ENCODE measurements at places on chromosomes 5 and 9.

DNA sequence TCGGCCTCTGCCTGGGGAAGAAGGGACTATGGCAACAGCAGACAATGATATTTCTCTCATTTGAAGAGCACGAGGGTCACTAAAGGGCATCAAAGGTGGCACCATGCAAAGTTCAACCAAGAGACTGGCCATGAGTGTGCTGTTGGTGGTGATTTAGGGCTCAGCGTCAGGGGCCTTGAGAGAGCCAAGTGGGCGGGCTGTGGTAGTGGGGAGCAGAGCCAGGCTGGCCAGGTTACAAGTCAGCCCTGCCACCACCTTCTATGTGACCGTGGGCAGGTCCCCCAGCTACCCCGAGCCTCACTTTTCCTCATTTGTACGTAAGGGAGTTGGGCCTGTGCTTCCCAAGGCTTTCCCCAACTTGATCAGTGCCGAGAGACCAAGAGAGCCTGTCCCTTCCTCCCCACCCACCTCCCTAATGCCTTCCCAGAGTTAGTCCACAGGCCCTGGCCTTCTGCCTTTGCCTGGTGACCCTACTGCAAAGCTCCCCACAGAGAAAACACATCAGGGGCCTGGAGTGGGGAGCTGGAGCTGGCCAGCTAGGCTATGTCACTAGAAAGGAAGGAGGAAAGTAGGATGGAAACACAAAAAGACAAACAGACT is 104.3 kb downstream of the PDE6A start:
- DNase-seq = no peak

- DNase-seq = no peak
These were observed 189.5 kb upstream of the SNX2 start for GRCh38 chr5:122585371-122585770.

- DNase-seq = no peak
These were observed 702.8 kb downstream of the SEMA5A start for GRCh38 chr5:8842971-8843551.

DNA sequence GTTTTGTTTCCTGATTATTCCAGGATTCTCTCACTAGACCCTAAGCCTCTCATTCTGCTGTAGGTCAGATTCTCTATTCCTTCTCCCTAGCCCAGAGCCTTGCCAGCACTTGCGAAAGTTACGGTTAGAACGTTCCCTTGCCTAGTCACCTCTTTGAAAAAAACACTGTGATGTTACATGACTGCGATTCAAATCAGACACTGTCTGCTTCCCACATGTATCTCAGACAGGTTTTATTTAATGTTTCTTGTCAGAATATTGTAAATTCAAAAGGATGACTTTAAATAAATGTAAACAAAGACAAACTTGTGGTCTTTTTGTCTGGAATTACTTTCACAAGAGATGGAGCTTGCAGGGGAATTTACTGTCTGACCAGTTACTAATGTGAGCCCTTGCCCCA is 116.5 kb upstream of the OTULINL start:
- no peak for DNase-seq

DNA sequence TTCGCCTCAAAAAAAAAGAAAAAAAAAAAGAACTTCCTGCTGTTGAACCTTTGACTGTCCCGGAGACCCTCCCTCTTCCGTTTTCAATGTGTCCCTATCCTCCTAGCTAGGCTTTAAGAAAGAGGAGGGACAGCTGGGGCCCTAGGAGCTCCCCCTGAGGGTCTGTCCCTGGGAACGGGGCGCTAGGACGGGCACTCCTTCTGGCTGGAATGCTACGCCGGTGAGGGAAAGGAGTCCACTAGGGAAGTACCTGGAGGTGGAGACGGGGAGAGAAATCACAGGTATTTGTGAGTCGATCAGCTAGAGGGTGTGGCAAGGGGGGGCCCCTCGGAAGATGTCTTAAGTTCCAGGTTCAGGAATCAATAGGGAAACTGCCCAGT is 4.6 kb downstream of the SIT1 start:
- peak; percentile 39 for DNase-seq

DNA sequence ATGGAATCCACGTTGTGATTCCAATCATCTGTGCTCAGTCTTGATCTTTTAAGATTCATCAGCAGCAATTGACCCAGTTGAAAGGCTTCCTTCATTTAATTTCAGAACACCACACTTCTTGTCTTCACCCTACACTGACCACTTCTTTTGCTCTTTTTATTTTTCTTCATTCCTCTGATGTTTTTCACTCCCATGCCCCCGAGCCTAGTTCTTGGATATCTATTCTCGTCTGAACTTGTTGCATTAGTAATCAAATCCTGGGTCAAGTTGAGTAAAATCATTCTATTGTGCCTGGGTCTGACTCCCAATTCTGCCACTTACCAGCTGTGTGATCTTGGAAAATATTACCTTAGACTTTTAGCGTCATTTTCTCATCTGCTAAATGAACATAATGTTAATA is 356.5 kb downstream of the CDH12 start:
- no peak for DNase-seq

DNA sequence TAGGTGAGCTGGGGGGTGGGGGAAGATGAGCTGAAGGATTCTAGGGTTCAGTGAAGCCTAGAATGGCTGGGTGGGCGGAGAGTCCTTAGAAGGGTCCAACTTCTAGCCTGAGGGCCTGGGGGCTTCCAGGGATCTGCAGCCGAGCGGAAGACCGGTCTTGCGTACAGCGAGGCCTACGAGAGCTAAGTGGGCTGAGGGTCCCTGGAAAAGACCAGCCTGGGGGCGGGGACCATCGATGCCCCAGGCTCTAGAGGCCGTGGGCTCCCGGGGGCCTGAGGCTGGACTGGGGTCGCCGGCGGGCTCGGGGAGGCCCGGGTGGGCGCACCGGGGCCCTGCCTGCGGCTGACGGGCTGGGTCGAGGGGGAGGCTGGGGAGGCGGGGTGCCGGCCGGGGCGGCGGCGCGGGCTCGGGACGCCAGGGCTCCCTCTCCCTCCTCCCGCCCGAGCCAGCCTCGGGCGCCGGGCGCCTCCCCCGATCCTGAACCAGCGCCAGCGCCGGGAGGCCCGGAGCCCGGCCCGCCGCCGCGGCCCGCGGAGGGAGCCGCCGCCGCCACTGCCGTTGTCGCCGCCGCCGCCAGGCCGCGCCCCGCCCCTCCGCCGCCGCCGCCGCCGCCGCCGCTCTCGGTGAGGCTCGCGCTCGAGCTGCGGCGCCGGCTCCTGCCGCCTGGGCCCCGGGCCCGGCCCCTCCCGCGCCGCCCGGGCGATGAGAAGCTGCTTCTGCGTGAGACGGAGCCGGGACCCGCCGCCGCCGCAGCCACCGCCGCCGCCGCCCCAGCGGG is at the start of gene MVB12B:
MVB12B (plus strand) TSS at position 602 of the 778 bp plus-strand sequence; CDS start at position 703, 101 bp downstream.
- peak; percentile 67 for DNase-seq

GRCh38 chr5:146076028-146076427 is 29.3 kb downstream of the PLAC8L1 start:
- no peak for DNase-seq

GRCh38 chr9:35564658-35565061 is 40.4 kb upstream of the TESK1 start:
- DNase-seq = no peak

- no peak for DNase-seq
These were observed 357.7 kb downstream of the SEMA5A start for GRCh38 chr5:9188131-9188530.

GRCh38 chr5:26690511-26690910 is 347.9 kb downstream of the CDH9 start:
- DNase-seq = no peak

DNA sequence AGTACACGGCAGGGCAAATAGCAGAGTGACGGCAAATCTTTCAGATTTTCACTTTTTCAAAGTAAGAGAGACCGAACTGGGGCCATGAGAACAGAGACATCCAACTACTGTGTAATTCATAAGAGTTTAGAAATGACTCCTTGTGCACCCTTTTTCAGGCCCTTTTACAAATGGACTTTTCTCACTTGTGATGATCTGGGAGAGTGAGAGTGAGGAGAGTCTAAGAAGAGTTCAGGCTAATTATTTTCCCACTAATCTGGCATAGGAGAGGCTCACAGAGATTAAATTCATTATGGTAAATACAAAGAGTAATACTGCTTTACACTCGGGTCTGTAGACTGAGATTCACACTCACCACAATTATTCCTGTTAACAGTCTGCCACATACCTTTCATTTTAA is 880 bp upstream of the CCNG1 start:
- DNase-seq = no peak

- DNase-seq = no peak
These were observed 269.2 kb downstream of the NR3C1 start for GRCh38 chr5:143134269-143134668.

- no peak for DNase-seq
These were observed 391.5 kb upstream of the DAB2 start for GRCh38 chr5:39816156-39816845.

DNA sequence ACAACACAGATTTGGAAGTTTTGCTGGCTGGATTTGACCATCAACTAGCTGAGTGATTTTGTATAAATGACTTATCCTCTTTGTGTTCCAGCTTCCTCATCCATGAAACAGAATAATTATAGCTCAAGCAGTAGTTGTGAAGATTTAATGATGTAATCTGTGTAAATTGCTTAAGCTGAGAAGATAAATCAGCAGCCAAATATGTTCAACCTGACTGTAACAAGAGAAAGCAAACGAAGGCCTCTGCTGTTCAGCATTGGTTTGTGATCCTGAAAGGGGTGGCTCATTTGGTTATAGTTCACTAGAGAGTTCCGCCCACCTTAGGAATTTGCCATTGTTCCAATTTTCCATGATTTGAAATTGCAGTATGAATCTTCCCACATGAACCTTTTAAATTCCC is 75.7 kb upstream of the CCDC112 start:
- no peak for DNase-seq

- DNase-seq = peak; percentile 44
These were observed 33.0 kb upstream of the WHRN start for GRCh38 chr9:114538241-114538640.

DNA sequence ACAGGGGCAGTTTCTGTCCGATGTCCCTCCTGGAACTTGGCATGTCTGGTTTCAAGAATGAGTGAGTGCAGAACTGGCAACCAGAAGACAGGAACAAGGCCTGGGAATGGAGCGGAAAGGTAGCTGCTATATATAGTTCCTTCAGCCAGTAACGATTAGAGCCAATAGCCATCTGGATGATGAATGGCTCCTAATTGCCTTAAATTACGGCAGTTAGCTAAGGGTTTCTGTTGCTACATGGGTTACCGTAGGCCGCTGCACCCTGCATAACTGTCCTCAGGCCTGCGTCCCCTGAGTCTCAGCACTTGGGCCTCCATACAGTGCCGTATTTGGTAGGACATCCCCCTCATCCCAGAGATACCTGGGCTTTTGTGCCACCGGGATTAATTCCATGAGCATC is 29.4 kb downstream of the WWC1 start:
- no peak for DNase-seq

GRCh38 chr9:83281306-83282255 is 218.6 kb upstream of the RASEF start:
- DNase-seq = no peak

GRCh38 chr5:123514615-123515355 is 2.8 kb downstream of the CSNK1G3 start:
- no peak for DNase-seq

DNA sequence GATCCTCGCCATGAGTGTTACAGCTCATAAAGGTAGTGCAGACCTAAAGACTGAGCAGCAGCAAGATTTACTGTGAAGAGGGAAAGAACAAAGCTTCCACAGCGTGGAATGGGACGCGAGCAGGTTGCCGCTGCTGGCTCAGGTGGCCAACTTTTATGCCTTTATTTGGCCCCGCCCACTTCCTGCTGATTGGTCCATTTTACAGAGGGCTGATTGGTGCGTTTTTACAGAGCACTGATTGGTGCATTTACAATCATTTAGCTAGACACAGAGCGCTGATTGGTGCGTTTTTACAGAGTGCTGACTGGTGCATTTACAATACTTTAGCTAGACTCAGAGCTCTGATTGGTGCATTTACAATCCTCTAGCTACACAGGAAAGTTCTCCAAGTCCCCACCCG is 13.9 kb downstream of the PLK2 start:
- no peak for DNase-seq

- no peak for DNase-seq
These were observed 44.4 kb upstream of the DAB2 start for GRCh38 chr5:39469176-39469575.

- no peak for DNase-seq
These were observed 34.3 kb upstream of the FSD1L start for GRCh38 chr9:105413525-105413924.

- no peak for DNase-seq
These were observed 209.5 kb downstream of the MAPKAP1 start for GRCh38 chr9:125497478-125497877.

- no peak for DNase-seq
These were observed 213.7 kb downstream of the ROR2 start for GRCh38 chr9:91736311-91736710.

GRCh38 chr9:38017149-38017884 is 51.7 kb downstream of the SHB start:
- DNase-seq = no peak

DNA sequence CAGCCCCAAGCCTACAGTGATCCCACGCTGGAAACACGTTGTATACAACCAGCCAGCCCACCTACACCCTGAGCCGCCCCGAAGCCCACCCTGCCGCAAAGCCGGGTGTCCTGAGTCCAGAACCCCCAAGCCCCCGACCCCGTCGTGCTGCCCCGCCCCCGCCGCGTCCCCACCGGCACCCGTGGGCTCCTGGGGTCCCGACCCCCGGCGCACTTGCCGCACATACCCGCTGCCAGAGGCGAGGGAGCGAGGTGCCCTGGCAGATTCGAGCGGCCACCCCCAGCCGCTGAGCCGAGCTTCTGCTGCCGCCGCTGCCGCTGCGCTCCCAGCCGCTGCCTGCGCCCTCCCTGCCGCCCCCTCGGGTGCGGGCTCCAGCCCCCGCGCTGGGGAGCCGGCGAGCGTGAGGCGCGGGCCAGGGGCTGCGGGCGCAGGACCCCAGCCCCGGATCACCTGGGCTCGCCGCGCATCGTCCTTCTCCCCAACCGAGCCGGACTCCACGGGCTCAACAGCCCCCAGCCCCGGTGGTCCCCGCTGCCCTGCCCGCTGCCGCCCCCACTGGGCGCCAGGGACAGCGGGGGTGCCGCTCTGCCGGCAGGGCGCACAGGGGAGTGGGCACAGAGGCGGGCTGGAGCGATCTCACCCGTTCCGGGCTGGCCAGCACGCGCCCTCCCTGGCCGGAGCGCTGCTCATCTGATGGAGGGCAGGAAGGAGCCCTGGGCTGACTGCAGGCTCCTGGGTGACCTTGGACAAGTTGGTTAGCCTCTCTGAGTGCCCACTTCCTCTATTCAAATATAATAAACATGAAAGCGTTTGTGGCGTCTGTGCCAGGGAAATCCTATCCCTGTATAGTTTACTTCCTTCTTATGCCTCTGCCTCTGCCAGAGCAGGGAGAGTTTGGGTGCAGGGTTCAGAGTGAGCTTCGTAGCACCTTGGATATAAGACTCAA is at the start of gene HTR4:
HTR4 (minus strand) TSS at position 692 of the 946 bp plus-strand sequence. CDS start 17,513 bp downstream, outside the sequence.
- DNase-seq = no peak

- no peak for DNase-seq
These were observed 198.6 kb upstream of the HMHB1 start for GRCh38 chr5:143613329-143613728.
